Naive thymus-derived CD4-positive, alpha-beta T cell (primary cell): ENCODE measurements at places on chromosomes 7 and 10. TPM values are rescaled to one million over a fixed set of nuclear protein-coding genes. Genes with fewer than 3 reads are reported as not detected.

The CPA2 gene
- not detected for total RNA-seq

The AKR1C1 gene
- total RNA-seq = 3.4 TPM

The TUBB8 gene
- 1.3 TPM for total RNA-seq

The GBX1 gene
- not detected for total RNA-seq

The IL2RA gene
- total RNA-seq = 266 and 278 TPM in 2 replicates

The GPNMB gene
- total RNA-seq = 0.89 and 1.6 TPM in 2 replicates
